Right atrium auricular region (tissue), 2 donors: ENCODE measurements at places on chromosomes 16 and 17.

- H3K27ac ChIP-seq = no peak overlapping the region
- H3K4me1 ChIP-seq = no peaks in the 10 kb centered on the region
- DNase-seq = no peak
- H3K36me3 ChIP-seq = no peaks in the 10 kb centered on the region
- no peaks in the 10 kb centered on the region for H3K27me3 ChIP-seq
- H3K4me3 ChIP-seq = no peak overlapping the region
Measured at GRCh38 chr16:12332167-12332952, 355.8 kb downstream of the SNX29 start.

DNA sequence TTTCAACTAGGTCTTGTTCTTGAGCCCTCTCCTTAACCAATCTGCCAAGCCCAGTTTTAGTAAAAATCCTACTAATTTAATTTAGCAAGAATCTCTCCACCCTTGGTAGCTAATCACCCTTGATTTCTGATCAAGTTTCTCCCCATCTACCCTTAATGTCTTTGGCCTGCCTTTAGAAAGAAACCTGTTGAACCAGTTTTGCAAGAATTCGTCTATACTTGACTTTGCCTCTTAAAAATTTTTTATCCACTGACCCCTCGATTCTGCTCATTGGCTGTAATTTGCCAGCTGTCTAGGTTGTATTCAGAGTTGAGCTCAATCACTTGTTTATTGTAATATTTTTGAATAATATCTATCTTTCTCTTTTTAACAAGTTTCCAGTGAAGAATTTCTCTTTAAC lies 1138.5 kb downstream of the CDH11 start:
- DNase-seq = no peak
- H3K4me1 ChIP-seq = no peaks in the 10 kb centered on the region
- no peaks in the 10 kb centered on the region for H3K27me3 ChIP-seq
- no peaks in the 10 kb centered on the region for H3K36me3 ChIP-seq

DNA sequence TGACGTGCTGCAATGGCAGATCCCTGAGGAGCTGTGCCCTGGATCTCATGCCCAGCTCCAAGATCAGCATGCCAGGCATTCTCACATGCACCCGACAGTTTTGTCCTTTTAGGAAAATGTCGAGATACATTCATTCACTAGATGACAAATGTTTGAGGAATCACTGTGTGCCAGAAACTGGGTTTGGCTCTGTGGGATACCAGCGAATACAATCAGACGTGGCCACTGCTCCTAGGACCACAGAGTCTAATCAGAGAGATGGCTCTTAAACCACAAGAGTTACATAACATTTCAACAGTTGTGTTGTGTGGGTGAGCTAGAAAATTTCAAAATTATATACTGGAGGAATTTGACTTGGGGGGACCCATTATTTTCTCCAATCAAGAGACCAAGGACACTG lies 579.7 kb downstream of the CDH13 start:
- DNase-seq = no peak
- no peaks in the 10 kb centered on the region for H3K4me1 ChIP-seq
- no peaks in the 10 kb centered on the region for H3K36me3 ChIP-seq
- H3K27me3 ChIP-seq = no peaks in the 10 kb centered on the region
- no peak overlapping the region for H3K27ac ChIP-seq
- no peak overlapping the region for H3K4me3 ChIP-seq

DNA sequence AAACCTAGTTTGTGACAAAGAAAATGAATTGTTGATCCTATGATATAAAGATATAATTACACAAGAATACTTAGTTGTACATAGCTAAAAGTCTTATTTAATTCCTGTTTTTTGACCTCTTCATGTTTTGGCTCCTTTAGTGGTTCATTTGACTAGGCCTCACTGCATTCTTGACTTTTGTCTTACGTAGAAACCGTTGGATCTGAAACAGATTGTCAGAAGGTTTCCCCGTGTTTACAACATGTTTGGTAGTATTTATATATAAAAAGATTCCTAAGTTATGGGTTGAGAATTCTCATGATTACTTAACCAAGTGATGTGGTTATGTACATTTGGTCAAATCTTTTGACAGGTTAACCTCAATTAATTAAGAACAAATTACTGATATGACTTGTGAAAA lies 162.8 kb downstream of the BCAS3 start:
- no peaks in the 10 kb centered on the region for H3K27me3 ChIP-seq
- H3K27ac ChIP-seq = no peak overlapping the region
- DNase-seq = no peak
- no peaks in the 10 kb centered on the region for H3K36me3 ChIP-seq
- H3K4me1 ChIP-seq = no peaks in the 10 kb centered on the region

GRCh38 chr16:22004341-22004740 lies 3.4 kb upstream of the PDZD9 start:
- no peaks in the 10 kb centered on the region for H3K36me3 ChIP-seq
- no peak for DNase-seq
- no peaks in the 10 kb centered on the region for H3K27me3 ChIP-seq
- no peak overlapping the region for H3K27ac ChIP-seq
- H3K4me3 ChIP-seq = no peak overlapping the region
